SJSA1 (cell line): ENCODE measurements at places on chromosomes 2 and 18.

DNA sequence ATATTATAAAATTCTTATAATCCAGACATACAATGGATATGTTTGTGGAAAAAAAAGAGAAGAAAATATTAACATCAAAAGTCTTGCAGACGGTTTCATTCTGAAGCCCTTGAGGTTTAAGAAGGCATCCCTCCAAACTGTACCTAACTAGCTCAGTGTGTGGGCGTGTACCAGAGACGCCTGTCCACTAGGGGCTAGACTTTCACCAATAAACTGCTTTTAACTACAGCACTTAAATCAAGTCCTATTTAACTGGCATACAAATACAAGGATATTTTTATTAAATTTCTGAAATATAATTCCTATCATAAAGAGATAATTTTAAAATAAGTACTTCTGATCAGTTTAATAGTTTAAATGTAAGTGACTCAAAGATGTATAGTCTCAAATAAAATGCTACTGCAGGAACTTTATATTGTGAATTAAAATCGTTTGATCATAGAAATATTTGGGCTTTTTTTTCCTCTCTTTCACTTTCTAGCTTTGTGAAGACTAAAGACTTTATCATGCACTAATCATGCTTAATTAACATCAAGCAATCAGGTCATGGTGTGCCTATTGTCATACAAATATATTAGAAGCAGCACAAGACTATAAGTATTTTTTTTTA, 437.7 kb downstream of the SATB2 start:
- H3K27ac ChIP-seq = no peak overlapping the region
- H3K27me3 ChIP-seq = no peaks in the 10 kb centered on the region
- no peaks in the 10 kb centered on the region for H3K4me1 ChIP-seq
- peak; percentile 4 for DNase-seq
- no peak overlapping the region for H3K4me3 ChIP-seq

GRCh38 chr2:119248311-119248710, 24.7 kb downstream of the STEAP3 start:
- no peak for DNase-seq
- H3K36me3 ChIP-seq = peaks cover 69% of the 10 kb centered on the region

- H3K27ac ChIP-seq = peak overlapping the region; percentile 94
- DNase-seq = peak; percentile 97
- H3K36me3 ChIP-seq = no peaks in the 10 kb centered on the region
- no peaks in the 10 kb centered on the region for H3K27me3 ChIP-seq
- peak overlapping the region; percentile 15 for H3K4me3 ChIP-seq
Measured at GRCh38 chr2:233210843-233211547, 40.5 kb upstream of the ATG16L1 start.

DNA sequence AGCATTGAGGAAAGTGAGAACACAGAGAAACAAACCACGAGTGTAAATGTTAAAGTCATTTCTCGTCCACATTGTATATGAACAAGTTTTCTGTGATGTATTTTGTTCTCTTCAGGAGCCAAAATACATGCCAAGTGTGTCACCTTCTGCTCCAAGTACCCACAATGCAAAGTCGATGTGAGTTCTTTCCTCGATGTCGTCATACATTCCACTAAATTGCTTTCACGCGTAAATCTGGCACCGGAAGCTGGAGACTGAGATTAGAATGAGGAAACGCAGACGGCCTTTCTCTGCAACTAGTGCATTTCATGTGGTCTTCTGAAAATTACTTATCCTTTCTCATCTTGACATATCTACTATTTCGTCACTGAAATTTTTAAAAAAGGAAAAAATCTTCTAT, 118.5 kb upstream of the SALL3 start:
- no peaks in the 10 kb centered on the region for H3K27me3 ChIP-seq
- no peaks in the 10 kb centered on the region for H3K4me1 ChIP-seq

DNA sequence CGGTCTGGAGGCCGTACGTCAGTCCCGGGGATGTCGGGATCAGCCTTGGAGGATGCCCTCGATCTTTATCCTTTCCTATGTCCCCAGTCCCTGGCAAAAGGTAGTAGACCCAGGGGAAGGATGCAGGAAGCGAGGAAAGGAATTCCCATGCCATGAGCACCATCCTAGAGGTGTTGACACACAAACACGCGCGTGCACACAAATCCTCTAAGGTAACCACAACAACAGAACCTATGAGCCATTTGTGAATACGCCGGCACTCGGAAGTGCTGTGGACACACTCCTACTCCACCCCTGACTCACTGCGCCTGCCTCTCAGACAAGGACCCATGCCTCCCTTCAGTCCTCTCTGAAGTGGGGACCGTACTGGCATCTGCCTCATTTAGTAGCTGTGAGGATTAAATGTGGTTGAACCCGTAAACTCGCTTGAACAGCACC, 11.3 kb upstream of the MLPH start:
- H3K36me3 ChIP-seq = no peaks in the 10 kb centered on the region
- no peaks in the 10 kb centered on the region for H3K27me3 ChIP-seq
- peak overlapping the region; percentile 63 for H3K4me3 ChIP-seq
- peaks cover 34% of the 10 kb centered on the region for H3K4me1 ChIP-seq
- DNase-seq = peak; percentile 70

- DNase-seq = no peak
- H3K27me3 ChIP-seq = no peaks in the 10 kb centered on the region
- H3K4me3 ChIP-seq = no peak overlapping the region
- H3K27ac ChIP-seq = no peak overlapping the region
Measured at GRCh38 chr2:136135921-136136906, 18.3 kb upstream of the CXCR4 start.

DNA sequence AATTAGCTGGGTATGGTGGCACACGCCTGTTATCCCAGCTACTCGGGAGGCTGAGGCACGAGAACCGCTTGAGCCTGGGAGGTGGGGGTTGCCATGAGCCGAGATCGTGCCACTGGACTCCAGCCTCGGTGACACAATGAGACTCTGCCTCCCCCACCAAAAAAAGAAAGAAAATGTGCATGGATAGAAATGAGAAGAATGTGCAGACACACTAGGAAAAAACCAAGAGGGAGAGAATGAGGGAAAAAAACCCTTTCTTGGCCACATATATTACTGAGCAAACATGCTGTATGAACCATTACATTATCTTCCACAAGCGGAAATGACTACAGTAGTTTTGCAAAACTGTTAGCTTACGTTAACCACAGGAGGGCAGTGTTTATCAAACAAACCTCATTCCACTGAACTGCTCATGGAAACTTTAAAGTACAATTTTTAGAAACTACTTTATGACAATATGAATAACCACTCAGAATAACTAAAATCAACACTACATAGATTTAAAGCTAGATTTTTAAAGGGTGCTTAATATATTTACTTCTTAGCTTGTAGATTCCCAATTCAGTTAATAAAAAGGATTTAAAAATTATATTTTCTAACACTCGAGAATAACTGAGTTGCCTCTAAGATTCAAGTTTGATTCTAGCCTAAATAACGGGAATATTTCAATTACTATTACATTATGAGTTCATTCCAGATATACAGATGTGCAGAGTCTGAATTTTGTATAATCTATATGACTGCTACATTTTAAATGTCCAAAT, 26.4 kb downstream of the ASXL2 start:
- H3K27me3 ChIP-seq = no peaks in the 10 kb centered on the region
- DNase-seq = peak; percentile 61
- H3K27ac ChIP-seq = peak overlapping the region; percentile 64
- H3K36me3 ChIP-seq = no peaks in the 10 kb centered on the region
- no peak overlapping the region for H3K4me3 ChIP-seq

DNA sequence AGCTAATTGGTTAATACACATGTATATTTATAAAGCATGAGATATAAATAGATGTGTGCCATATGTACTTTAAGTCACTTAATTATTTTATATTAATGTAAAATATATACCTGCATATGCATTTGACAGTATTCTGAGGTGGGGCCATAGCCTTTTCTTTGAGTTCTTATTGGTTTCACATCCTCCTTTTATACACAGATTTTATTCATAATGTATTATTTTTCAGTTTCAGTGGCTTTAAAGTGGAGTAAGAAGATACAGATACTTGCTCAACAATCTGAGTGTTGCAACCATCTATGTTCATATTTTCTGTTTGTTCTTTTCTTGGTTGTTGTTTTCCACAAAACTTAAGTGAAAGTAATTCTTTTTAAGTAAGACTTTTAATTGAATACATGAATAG, 436.5 kb downstream of the RND3 start:
- no peak overlapping the region for H3K27ac ChIP-seq
- no peaks in the 10 kb centered on the region for H3K27me3 ChIP-seq
- H3K4me3 ChIP-seq = no peak overlapping the region
- DNase-seq = no peak

- H3K27me3 ChIP-seq = no peaks in the 10 kb centered on the region
- no peak overlapping the region for H3K4me3 ChIP-seq
- H3K27ac ChIP-seq = no peak overlapping the region
- H3K4me1 ChIP-seq = no peaks in the 10 kb centered on the region
- no peaks in the 10 kb centered on the region for H3K36me3 ChIP-seq
Measured at GRCh38 chr2:121015971-121016485, 269.0 kb downstream of the TFCP2L1 start.

GRCh38 chr2:192254444-192254843, 59.7 kb upstream of the TMEFF2 start:
- H3K27me3 ChIP-seq = no peaks in the 10 kb centered on the region
- H3K27ac ChIP-seq = no peak overlapping the region
- H3K4me1 ChIP-seq = no peaks in the 10 kb centered on the region
- no peak for DNase-seq
- H3K4me3 ChIP-seq = no peak overlapping the region

DNA sequence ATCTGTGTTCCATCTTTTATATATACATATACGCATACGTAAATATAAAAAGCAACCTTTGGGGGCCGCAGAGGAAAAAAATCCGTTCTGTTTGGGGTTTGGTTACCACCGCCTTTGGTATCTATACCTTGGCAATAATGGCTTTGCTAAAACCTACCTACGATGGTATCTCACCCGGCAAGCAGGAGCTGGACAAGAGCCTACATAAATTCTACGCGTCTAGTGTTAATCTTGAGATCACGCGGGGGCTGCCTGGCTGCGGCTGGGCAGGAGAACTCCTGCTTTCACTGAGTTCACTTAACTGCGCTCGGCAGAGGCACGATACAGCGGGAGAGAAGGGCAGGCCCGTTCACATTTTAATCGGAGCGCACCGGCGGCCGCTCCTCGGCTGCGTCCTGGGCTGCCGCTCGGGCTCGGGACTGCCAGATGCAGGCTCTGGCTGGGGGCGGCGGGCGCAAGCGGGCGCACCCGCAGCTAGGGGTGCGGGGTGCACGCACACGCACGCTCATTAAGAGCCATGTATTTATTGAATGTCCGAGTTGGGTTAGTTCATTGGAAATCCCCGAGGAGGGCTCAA, 1.7 kb upstream of the POU3F3 start:
- H3K36me3 ChIP-seq = no peaks in the 10 kb centered on the region
- peaks cover 18% of the 10 kb centered on the region for H3K4me1 ChIP-seq
- no peak overlapping the region for H3K4me3 ChIP-seq
- H3K27ac ChIP-seq = no peak overlapping the region
- no peak for DNase-seq

GRCh38 chr2:85851253-85852151, 37.3 kb downstream of the ST3GAL5 start:
- H3K4me3 ChIP-seq = no peak overlapping the region
- DNase-seq = no peak
- H3K4me1 ChIP-seq = peaks cover 12% of the 10 kb centered on the region
- no peaks in the 10 kb centered on the region for H3K27me3 ChIP-seq
- peaks cover 71% of the 10 kb centered on the region for H3K36me3 ChIP-seq
- no peak overlapping the region for H3K27ac ChIP-seq

DNA sequence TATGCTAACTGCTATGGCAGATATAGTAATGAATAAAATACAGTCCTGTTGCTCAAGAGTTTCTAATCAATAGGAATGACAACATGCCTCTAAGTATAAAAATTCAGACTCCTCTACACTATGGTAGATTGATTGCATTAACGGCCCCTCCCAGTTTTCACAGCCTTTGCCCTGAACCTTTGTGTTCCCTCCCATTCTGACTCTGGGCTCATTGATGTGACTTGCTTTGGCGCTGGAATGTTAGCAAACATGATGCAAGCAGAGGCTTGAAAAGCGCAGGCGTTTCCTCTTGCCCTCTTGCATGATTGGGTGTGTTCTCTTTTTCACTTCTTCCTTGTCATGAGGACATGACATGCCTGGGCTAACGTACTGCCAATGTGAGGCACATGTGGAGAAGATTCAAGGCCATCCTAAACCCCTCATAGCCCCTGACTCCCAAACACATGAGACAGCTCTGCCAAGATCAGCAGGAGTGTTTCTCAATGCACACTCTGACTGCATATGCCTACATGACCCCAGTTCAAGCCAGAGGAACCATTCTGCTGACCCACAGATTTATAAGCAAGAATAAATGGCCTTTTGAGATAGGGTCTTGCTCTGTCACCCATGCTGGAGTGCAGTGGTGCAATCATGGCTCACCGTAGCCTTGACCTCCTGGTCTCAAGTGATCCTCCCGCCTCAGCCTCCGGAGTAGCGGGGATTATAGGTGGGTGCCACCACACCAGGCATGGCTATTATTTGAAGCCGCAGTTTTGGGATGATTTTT, 49.7 kb upstream of the CD28 start:
- DNase-seq = no peak
- H3K36me3 ChIP-seq = no peaks in the 10 kb centered on the region
- no peak overlapping the region for H3K27ac ChIP-seq
- H3K4me3 ChIP-seq = no peak overlapping the region
- H3K4me1 ChIP-seq = no peaks in the 10 kb centered on the region
- no peaks in the 10 kb centered on the region for H3K27me3 ChIP-seq

- no peak overlapping the region for H3K4me3 ChIP-seq
- DNase-seq = no peak
- peaks cover 2% of the 10 kb centered on the region; the same call in 1 of the 2 replicates for H3K27me3 ChIP-seq
- H3K27ac ChIP-seq = no peak overlapping the region
- no peaks in the 10 kb centered on the region for H3K36me3 ChIP-seq
Measured at GRCh38 chr2:110875384-110875725, 143.0 kb downstream of the ACOXL start.

DNA sequence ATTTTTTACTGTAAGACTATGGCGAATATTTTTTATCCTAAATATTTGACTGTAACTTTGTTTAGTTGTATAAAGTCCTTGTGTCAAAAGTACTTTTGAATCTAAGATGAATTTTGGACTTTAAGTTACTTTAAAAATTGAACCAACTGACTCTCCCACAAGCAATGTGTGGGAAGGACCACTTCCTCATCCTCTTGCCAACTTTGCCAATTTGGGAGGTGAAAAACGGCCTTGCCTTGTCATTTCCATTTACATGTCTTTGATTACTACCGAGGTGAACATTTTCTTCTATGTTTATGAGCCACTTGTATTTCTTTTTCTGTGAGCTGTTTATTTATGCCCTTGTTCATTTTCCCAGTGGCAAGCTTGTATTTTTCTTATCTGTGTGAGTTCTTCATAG, 12.8 kb upstream of the MSGN1 start:
- H3K27ac ChIP-seq = no peak overlapping the region
- no peak for DNase-seq
- no peak overlapping the region for H3K4me3 ChIP-seq
- no peaks in the 10 kb centered on the region for H3K36me3 ChIP-seq
- H3K4me1 ChIP-seq = no peaks in the 10 kb centered on the region
- no peaks in the 10 kb centered on the region for H3K27me3 ChIP-seq

- no peaks in the 10 kb centered on the region for H3K4me1 ChIP-seq
- peaks cover 46% of the 10 kb centered on the region for H3K36me3 ChIP-seq
- no peak overlapping the region for H3K27ac ChIP-seq
- no peaks in the 10 kb centered on the region for H3K27me3 ChIP-seq
- no peak overlapping the region for H3K4me3 ChIP-seq
- no peak for DNase-seq
Measured at GRCh38 chr18:13745696-13746095, 19.2 kb downstream of the RNMT start.

- H3K27me3 ChIP-seq = no peaks in the 10 kb centered on the region
- no peak overlapping the region for H3K4me3 ChIP-seq
- H3K27ac ChIP-seq = no peak overlapping the region
Measured at GRCh38 chr2:200189964-200190363, 116.5 kb upstream of the SPATS2L start.
